Cortex of kidney (tissue), 1 donor: ENCODE measurements at places on chromosomes 7 and 10.

DNA sequence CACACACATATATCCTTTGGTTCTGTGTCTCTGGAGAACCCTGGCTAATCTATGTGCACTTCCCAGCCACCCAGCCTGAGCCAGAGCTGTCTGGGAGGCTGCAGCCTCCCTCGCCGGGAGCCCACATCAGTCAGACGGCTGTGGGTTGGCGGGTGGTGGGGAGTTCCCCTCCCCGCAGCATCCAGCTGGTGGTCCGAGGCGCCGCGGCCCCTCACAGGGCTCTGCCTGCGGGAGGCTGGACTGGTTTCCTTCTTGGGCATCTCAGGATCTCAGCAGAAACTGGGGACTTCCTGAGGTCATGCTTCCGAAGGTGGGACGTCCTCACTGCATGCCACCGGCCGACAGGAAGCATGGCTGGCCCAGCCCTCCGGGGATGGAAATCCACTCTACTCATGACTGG is 22.0 kb upstream of the PSMG3 start:
- DNase-seq, result no peak

GRCh38 chr10:69247313-69247710 is 27.2 kb downstream of the HKDC1 start:
- DNase-seq, result no peak

- no peak for DNase-seq
Observed at GRCh38 chr7:108077709-108078108, 52.5 kb downstream of the LAMB4 start.

- DNase-seq, result no peak
Observed at GRCh38 chr10:129334266-129334665, 132.8 kb upstream of the MGMT start.

- DNase-seq, result no peak
Observed at GRCh38 chr10:101577121-101577871, 10.8 kb downstream of the POLL start.

- DNase-seq, result no peak
Observed at GRCh38 chr7:2959103-2959680, 84.5 kb downstream of the CARD11 start.

- no peak for DNase-seq
Observed at GRCh38 chr10:131694168-131694780, 206.5 kb upstream of the PPP2R2D start.

GRCh38 chr10:100562008-100562672 is 26.4 kb downstream of the HIF1AN start:
- DNase-seq, result no peak

- DNase-seq, result no peak
Observed at GRCh38 chr7:103076764-103077163, 1.8 kb downstream of the ARMC10 start.

DNA sequence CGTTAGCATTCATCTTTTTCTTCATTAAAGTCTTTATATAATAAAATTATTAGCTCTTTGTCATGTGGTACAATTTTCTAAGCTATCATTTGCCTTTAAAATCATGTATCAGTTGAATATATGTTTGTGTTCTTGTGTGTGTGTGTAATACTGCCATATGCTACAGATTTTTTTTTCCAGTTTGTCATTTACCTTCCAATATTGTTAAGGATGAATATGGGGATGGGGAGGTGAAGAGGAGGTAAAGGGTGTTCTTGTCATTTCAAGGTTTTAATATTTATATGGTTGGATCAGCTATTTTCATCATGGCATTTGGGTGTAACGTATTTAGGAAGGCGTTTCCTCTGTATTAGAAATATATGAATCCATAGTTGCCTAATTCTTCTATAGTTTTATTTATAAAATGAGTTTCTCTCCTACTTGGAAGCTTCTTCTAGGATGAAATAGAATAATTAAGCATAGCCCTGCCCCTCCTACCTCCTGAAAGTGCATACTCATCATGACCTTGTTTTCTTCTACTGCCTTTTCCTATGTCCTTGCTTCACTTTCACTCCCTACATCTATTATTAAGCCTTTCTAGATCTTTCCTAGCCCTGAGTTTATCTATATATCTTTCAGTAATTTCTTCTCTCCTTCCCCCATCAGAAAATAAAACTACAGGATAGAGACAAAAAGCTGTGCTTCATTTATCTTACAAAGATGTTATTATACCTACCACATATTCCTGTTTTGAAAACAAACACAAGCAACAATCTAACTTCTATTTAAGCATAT is 25.1 kb downstream of the RAB18 start:
- no peak for DNase-seq

DNA sequence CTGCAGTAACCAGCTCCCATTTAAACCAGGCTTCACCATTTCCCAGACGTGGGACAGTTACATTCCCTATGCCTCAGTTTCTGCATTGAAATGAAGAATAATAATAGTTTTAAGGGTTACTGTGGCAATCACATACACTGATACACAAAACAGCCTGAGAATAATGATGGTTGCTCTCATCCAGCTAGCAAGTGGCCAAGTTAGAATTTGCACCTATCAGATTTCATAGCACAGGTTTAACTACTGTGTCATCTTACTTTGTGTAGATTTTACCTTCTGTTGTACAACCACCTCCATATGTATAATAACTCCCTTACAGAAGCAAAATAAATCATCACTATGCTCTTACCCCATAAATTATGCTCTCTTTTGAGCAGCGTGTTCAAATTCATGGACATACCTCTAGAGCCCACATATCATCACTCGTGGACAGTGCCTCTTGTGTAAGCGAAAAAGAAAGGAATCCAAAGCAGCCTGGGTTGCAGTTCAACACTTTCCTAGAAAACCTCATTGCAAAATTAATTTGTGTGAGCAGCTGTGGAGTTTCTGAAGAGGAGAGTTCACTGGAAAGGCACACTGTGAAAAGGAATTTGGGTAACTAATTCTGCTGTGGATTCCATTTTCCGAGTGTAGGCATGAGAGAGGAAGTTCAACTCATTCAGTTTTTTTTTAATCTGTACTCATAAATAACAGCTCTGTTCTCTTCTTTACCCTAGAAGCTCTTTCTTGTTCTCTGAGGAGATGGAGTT is 492.5 kb downstream of the ARL4A start:
- DNase-seq, result no peak

DNA sequence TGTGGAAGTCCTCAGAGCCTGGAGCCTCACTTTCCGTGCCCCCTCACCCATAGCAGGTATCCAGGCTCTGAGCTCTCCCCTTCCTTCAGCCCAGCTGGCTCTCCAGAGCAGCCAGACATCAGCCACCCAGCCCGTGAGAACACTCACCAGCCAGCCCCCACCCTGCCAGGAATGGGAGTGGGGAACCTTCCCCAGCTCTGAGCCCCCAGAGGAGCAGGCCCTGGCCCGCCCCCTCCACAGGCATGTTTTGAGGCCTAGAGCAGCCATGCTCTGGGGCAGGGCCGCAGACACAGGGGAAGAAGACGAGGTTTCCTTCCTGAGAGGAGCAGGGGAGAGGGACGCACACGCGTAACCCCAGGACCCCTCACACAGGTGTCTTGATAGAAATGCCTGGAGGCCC is 70.0 kb upstream of the COL13A1 start:
- no peak for DNase-seq

DNA sequence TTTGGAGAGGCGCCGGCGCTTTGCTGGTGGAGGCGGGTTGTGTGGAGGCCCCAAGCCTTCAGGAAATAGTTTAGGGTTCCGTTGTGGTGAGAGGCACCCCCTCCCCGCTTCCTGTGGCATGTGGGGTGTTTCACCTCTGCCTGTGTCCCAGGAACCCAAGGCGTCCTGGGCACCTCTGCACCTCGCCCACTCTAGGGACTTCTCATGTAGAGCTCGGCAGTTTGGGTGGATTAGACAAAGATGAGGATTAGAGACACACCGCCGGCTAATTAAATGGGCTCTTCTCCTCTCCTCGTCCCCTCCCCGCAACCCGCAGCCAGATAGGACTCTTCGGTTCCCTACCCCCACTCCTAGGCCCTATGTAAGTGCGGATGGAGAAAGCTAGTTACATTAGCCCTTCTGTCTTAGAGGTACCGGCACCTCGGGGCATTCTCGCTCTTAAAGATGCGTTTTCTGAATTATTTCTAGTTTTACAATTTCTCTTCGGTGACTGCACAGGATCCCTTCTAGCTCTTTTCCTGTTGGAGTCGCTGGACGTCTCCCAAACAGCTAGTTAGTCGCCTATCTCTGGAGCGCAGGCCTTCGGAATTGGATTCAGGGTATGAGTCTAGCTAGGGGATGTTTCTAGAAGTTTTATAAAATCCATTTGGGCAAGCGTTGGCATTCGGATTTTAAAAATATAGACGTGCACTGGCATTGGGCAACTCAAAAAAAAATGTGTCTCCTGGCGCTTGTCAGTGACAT is 7.8 kb downstream of the PTF1A start:
- no peak for DNase-seq

- no peak for DNase-seq
Observed at GRCh38 chr7:135253851-135254771, 20.5 kb downstream of the STRA8 start.

GRCh38 chr10:121698336-121698735 is 100.1 kb upstream of the FGFR2 start:
- no peak for DNase-seq

GRCh38 chr7:74003621-74004020 is 24.4 kb upstream of the ELN start:
- no peak for DNase-seq

GRCh38 chr10:45376371-45376801 is 2.4 kb downstream of the ALOX5 start:
- DNase-seq, result no peak
